ENCODE measurements at places on chromosomes 13 and 19. TPM values are rescaled to one million over a fixed set of nuclear protein-coding genes. Genes with fewer than 3 reads are reported as not detected.

The WDR88 gene
- not detected for total RNA-seq

GRCh38 chr13:45412274-45413049 is 5.7 kb downstream of the SLC25A30 start:
- no peak for DNase-seq

GRCh38 chr13:111938741-111939665 is 127.9 kb upstream of the SOX1 start:
- no peak for DNase-seq

- no peak for DNase-seq
These were observed 183.1 kb downstream of the LHFPL6 start for GRCh38 chr13:39419876-39420275.

The NLRP11 gene
- 2.4 TPM for total RNA-seq

The SNRPA gene
- total RNA-seq: 76.3 TPM

DNA sequence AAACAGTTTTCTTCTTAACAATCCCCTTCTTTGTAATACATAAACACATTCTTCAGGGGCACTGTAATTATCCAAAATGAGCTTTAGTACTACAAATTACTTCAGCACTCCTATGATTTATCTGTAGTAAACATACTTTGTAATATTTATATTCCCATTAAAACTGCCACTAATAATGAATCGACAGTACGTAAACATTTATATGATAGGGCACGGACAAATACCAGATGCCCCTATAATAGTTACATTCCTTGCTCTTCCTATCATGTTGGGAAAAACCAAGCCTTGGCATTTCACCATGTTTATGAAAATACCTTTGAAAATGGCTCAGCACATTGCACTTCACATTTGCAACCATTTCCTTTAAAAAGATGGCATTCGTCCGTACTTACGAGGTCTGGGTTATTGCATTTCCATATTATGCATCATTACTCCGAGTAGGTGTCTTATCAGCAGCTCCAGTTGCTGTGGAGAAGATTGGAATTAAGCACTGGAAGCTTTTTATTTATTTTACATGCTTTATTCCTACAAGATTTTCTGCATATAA is 1043.4 kb downstream of the DIAPH3 start:
- DNase-seq: peak; percentile 50

DNA sequence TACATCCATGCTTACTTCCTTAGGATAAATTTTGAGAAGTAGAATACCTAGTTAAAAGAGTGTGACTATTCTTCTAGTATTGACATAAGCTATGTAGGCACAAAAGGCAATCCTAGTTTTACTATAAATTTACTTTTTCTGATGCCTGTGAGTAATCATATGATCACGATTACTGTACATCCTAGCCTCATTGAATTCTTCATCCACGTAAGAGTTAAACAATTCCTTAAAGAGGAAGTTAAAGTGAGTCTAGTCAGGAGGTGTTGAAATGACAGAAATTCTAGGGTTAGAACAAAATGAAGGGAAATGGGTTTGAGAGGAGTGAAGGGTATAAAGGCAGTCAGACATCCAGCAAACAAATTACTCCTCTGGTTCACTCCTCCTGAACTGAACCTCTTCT is at the start of gene ACOD1:
Gene ACOD1 (plus strand): TSS at position 363 of the 400 bp plus-strand sequence. CDS start 48 bp downstream, outside the sequence.
- DNase-seq: no peak

DNA sequence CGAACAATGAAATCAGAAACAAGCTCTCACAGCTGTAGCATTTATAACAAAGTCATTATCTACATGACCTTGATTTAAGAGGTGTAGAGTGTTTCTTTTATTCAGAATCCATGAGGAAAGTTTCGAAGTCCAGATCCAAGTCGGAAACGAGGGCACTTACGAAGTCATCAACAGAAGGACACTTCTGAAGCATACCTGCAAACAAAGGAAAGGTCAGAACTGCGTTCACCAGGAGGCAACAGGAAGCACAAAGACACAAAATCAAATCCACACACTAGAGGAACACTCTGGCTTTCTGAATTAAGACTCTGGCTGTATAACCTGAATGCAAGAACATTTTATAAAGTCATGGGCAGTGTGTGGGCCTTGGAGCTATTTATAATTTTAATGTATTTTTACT is 158.9 kb downstream of the MIPEP start:
- no peak for DNase-seq

- DNase-seq: no peak
These were observed 447.6 kb downstream of the SUCLA2 start for GRCh38 chr13:47553329-47553977.

GRCh38 chr19:40023969-40024368 is 27.1 kb downstream of the ZNF546 start:
- no peak for DNase-seq

The ZNF560 gene
- 0.10 TPM for total RNA-seq

GRCh38 chr19:35293363-35293739 is 1.4 kb downstream of the MAG start:
- DNase-seq: no peak

The SDHAF1 gene
- 32.0 TPM for total RNA-seq

The CACNG7 gene
- total RNA-seq: not detected

DNA sequence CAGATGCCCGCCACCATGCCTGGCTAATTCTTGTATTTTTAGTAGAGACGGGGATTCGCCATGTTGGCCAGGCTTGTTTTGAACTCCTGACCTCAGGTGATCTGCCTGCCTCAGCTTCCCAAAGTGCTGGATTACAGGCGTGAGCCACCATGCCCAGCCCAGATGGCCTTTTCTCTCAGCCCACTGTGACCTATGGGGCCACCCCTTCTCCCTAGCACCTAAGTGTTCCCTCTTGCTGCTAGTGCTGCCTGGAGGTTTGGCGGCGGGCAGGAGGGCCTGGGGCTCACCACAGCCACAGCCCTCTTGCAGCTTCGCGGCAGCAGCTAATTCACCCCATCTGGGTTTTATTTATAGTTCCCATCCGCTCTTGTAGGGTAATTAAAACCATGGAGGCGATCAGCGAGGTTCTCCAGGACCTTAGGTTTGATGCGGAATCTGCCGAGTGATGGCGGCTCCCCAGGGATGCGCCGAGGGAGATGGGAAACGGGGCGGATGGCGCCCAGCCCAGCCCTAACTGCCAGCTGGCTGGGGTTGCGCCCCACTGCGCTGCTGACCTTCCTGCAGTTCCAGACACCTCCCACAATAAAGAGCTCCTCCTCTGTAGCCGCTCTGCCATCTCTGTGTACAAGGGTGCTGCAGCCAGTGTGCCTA is 3.3 kb downstream of the REX1BD start:
- no peak for DNase-seq

The ZNF549 gene
- 7.5 TPM for total RNA-seq

GRCh38 chr13:27493981-27494380 is 43.6 kb upstream of the MTIF3 start:
- DNase-seq: no peak

The FBXO27 gene
- 6.7 TPM for total RNA-seq

GRCh38 chr13:32001154-32001768 is 30.3 kb upstream of the FRY start:
- DNase-seq: peak; percentile 54

GRCh38 chr19:49981603-49982593 is 20.9 kb upstream of the SIGLEC11 start:
- no peak for DNase-seq

The ZNF835 gene
- 0.71 TPM for total RNA-seq
